Right hindlimb (tissue), 1 donor: ENCODE measurements at places on chromosomes 2 and 18.

DNA sequence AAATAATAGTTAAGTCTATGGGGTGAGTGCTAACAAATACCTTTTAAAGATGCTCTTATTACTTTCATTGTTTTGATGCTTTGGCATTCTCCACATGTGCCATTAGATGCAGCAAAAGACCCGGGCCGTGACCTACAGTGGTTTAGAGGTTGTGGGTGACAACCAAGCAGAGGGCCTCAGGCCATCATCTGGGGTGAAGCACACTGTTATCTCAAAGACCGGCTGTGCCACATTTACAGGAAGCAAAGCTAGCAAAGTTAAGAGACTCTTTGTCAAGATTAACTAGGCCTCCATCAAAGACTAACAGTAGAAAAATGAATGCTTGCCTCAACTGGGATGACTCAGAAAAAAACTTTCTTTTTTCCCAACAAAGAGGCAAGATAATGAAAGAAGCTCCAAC is 695.3 kb downstream of the SATB2 start:
- peak; percentile 34 for DNase-seq

DNA sequence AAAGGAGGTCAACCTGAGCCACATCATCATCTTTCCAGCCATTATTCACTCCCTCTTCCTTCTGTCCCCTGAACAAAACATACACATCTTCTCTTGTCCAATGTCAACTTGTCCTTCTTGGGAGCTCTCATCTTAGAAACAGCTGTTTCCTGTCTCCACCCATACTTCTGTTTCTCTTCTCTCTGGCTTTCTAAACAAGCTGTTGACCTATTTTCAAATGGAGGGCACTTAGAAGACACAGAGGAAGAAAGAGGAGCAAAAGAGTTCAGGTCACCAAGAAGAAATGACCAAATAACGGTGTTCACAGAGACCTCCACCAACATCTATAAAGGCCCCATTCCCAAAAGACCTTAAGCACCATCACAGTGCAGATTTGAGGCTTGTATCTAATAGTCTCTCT is 355.9 kb upstream of the HNRNPA3 start:
- DNase-seq, result no peak

GRCh38 chr2:166926657-166927056 is 38.4 kb downstream of the XIRP2 start:
- no peak for DNase-seq

DNA sequence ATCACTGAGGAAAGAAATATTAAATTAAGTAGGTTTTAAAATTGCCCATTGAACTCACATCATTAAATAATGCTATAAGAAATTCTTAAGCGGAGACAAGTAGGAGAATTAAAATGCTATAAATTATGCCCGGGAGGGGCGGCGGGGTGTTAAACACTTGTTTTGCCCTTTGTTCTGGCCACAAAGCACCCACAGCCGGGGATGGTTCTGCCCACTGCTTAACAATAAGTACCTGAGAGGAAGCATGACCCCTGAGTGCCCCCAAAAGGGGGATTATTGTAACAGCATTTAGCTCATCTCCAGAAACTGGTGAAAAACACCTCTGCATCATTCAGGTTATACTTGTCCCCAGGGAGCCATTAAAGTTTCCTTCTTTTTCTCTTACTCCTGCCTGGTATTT is 332.7 kb upstream of the POU3F3 start:
- no peak for DNase-seq

DNA sequence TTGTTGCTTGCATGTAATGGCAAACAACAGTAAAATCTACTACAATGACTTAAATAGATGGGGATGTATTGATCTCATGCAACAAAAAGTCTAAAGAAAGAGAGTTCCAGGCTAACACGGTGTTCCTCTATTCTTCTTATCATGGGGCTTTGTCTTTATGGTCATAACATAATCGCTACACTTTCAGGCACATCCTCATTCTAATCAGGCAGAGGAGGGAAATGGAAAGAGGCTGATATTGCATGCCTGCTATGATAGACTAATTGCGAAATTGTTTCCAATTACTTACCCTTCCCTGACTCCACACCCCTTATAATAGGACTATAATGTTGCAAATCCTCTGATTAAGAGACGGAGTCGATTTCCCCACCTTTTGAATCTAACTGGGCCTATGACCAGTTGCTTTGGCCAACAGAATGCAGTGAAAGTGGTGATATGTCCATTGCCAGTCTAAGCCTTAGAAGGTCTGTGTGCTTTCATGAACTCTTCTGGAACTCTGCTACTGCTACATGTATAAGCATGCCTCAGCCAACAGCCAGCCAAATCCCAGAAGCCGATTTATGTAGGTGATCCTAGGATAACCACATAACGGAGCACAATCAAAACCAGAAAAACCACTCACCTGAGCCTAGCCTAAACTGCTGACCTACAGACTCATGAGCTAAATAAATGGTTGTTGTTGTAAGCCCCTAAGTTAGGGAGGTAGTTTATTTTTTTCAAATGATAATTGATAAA is 180.3 kb upstream of the TACR1 start:
- DNase-seq, result no peak

DNA sequence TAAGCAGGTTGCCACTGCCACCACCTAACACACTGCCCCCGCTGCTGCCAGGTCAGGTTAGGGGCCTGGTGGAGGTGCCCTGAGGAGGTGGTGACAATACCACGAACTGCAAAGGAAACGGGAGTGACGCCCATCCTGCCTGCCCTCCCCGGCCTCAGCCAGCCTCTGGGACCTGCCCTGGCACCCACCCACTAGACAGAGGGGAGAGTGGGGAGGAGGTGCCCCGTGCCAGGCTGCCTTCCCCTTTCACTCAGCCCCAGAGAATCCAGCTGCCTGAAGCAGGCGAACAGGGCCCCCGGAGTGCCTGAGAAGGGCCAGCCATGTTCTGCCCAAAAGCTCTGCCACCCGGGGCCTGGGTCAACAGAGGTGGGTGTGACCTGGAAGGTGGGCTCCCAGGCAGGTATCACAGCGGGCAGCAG is 44.5 kb upstream of the FOSL2 start:
- DNase-seq, result peak; percentile 14

DNA sequence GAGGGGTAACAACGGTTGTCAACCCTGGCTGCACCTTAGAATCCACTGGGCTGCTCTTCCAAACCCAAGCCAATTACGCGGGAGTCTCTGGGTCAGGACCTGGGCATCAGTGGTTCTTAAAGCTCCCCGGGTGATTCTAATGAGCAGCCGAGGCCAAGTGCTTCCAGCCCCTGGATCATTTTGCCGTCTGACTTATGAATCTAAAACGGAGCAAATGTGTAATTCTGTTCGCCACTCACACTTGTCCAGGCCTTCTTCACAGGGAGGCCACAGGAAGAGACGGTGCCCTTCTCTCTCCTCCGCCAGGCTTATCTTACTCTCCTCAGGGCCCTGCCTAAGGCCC is 78.5 kb downstream of the MCFD2 start:
- DNase-seq, result no peak

GRCh38 chr2:237492137-237492890 is 5.3 kb downstream of the MLPH start:
- peak; percentile 4 for DNase-seq

- no peak for DNase-seq
Observed at GRCh38 chr2:239629926-239630617, 229.3 kb upstream of the HDAC4 start.

GRCh38 chr2:118665784-118666529 is 181.5 kb downstream of the EN1 start:
- DNase-seq, result no peak

DNA sequence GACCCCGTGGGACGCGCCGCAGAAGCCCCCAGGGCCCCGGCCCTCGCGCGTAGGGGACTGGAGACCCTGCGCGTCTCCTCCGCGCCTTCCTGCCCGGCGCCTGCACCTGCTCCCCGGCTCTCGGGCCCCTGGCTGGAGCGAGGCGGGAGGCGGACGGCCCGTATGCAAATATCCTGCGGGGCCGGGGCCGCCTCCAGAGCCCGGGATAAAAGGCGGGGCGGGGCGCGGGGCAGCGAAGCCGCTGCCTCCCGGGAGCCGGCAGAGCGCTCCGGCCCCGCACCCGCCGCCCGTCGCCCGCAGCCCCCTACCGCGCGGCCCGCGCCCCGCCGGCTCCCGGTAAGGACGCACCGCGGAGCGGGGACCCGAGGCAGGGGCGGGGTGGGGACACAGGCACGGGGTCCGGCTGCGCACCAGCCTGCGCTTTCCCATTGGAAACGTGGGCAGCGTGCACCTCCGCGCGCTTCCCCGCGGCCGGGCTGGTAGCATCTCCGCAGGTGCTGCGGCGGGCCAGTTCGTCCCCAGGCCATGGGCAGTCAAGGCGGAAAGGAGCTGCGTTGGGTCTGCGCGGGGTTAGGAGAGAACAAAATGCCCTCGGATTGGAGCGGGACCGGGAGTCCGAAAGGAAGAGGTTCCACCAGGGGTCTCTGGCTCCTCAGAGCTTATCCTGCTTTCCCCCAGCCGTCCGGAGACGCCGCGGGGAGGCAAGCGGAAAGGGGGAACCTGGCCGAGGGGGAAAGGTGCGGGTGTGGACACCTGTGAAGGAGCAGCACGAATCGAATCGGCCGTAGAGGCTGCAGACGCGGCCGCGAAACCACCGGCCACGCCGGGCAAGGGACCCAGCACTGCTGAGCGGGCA is at the start of gene ATP6V1C2:
ATP6V1C2 (plus strand) TSS at position 235 of the 856 bp plus-strand sequence. CDS start 1,220 bp downstream, outside the sequence.
- DNase-seq, result no peak

DNA sequence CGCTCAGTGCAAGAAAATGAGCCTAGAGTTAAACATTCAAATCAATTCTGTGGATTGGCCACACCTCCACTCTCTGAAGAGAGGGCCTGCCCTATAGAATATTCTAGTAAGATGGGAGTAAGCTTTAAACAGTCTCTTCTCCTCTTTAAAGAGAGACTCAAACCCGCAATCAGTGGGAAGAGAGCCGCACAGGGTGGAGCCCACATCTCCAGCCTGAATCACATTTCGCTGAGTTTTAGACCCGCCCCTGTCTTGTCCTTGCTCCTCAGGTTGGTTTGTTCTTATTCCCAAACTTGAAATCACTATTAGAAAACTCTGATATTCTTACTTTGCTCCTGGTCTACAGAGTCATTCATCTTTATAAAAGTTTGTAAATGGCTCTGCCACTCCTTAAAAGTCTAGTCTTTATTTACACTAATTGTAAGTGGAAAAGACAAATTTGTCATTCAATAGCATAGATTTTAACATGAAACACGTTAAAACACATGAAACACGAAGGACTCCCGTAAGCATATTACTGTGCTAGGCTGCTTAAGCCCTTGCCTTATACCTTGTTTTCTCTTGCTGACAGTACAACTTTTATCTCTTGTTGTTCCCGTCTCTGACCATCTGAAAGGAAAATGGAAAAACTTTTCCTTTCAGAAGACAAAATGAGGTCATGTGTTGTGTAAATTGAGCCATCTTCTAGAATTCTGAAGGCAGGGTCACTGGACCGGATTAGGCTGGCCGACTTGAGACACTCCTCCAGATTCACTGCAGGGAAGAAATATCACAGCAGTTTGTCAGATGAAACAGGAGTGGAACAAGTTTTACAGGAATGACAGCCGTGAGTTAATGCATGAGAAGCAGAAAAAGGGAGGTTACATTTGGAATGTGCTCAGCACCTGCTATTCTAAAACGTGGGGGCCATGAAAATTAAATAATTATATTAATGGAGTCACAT is 5.6 kb downstream of the DSC1 start:
- DNase-seq, result no peak

GRCh38 chr2:30503695-30504052 is 56.6 kb downstream of the LCLAT1 start:
- DNase-seq, result no peak

DNA sequence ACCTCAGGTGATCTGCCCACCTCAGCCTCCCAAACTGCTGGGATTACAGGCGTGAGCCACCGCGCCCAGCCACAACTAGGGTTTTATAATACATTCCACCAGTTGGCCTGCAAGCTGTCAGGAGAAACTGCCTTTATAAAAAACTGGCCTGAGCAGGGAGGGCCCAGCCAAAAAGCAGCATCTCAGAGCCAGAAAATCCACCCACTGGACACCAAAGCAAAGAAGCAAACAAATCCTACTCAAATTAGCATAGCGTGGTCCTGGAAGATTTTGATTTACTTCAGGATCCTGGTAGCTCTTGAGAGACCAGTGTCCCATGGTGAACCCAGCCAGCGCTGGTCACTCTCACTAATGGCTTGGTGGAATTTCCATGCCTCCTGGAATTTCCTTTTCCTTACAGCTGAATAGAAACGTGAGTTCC is 60.0 kb upstream of the PXDN start:
- peak; percentile 53 for DNase-seq

- DNase-seq, result no peak
Observed at GRCh38 chr2:132929786-132930185, 259.8 kb upstream of the LYPD1 start.

- DNase-seq, result no peak
Observed at GRCh38 chr2:179268277-179268925, 3.8 kb upstream of the SESTD1 start.

DNA sequence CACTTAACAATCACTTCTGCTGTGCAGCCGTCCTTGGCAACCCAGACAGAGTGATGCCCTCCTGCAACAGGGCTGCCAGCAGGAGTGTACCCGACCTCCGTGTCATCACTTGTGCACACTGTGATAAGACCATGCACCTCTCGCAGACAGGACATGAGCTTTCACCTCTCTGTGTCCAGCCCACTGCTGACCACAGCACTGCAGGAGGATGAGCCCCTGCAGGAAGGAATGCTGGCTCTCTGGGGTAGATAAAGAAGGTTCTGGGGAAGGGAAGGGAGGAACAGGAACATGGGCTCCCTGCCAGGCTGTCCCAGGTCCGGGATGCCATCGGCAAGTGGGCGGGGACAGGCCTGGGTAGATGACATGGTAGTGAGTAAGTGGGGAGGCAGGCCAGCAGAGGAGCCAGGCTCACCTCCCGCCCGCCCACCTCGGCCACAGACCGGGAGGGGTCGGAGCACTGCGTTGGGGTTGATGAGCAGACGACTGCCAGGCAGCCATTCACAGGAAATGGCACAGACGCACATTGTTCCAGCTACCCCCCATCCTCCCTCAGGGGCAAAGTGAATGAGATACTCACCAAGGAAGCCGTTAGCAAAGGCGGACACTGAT is 18.6 kb upstream of the COL6A3 start:
- no peak for DNase-seq

- DNase-seq, result no peak
Observed at GRCh38 chr18:59382383-59382782, 23.3 kb upstream of the LMAN1 start.

GRCh38 chr2:208142925-208143799 is 2.8 kb downstream of the CRYGB start:
- no peak for DNase-seq

GRCh38 chr2:127719301-127720218 is 18.3 kb downstream of the SFT2D3 start:
- DNase-seq, result no peak

GRCh38 chr2:179571252-179571651 is 290.2 kb downstream of the ZNF385B start:
- DNase-seq, result no peak
